Fibroblast of the conjunctiva (primary cell): ENCODE measurements at places on chromosomes 16 and 17.
A peak's percentile ranks its signal among the peaks of the same experiment; 100 is the strongest.

DNA sequence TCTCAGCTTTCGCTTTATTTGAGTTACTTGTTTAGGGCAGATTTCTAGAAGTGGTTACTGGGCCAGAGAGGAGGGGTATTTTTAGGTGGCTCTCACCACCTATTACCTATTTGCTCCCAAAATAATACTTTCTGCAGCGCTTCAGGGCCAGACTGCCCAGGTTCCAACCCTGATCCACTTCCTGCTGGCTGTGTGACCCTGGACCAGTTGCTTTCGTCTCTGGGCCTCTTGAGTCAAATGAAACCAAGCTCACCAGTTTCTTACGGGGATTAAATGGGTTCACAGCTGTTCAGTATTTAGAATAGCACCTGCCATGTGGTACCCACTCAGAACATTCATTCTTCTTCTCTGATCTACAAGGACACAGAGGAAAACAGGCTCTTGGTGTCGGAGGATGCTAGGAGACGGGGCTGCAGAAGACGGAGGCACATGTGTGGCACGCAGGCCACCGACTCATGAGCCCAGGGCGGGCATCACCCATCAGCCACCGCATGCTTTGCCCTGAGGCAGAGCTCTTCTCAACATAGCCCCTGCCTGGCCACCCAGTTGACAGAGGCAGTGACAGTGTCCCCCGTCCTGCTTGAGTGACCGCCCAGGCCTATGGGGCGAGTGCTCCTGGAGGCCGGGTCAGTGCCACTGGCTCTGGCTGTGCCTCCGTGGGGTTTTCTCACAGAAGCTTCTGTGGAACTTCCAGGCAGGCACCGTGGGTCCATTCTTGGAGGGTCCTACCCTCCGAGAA, 149.0 kb upstream of the PLCG2 start:
- no peak for DNase-seq

- DNase-seq, result peak; percentile 38
These were observed 79.6 kb upstream of the TEKT1 start for GRCh38 chr17:6910987-6911603.

- no peak for DNase-seq
These were observed 22.6 kb downstream of the DYNC1LI2 start for GRCh38 chr16:66728804-66729203.

GRCh38 chr17:40108970-40109824, 8.8 kb upstream of the NR1D1 start:
- DNase-seq, result no peak

DNA sequence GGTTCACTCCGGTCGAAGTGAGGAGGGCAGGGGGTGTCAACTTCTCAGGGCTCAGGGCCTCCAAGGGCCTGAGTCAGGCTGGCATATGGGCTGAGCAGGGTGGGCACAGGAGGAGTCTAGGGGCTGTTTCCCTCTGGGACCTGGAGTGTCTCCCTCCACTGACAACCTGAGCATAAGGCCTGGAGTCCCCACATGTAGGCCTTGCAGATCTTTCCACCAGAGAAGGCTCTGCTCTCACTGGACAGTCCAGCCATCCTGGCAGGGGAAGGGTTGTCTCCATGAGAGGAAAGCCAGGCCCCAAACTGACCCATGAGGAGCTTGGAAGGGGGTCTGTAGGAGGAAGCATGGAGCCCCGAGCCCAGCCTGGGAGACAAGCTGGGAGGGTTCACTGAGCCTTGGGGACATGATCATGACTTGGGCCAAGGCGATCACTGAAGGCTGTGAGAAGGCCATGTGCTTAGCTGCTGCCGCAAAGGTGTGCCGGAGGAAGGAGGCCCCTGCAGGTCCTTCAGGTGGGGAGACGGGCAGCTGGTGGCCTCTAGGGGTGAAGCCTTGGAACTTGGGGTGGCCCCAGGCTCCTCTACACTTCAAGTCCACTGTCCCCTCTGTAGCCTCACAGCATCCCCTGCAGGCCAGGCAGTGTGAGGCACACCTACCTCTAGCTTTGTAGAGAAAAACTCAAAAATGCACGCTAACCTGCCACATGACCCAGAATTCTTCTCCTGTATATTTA, 9.9 kb downstream of the CMTM2 start:
- peak; percentile 23 for DNase-seq

GRCh38 chr17:57085448-57086068, 512 bp downstream of the AKAP1 start:
- no peak for DNase-seq

DNA sequence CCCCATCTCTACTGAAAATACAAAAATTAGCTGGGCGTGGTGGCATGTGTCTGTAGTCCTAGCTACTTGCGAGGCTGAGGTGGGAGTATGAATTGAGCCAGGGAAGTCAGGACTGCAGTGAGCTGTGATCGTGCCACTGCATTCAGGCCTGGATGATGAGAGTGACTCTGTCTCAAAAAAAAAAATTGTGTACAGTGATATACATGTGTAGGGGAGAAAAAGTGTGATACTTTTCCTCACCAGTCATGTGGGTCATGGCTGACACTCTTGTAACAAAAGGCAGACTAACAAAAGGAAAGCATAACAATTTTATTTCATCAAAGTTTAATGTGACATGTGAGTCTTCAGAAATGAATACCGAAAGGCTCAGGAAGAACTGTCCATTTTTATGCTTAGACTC, 2.0 kb upstream of the ABCC12 start:
- DNase-seq, result no peak

DNA sequence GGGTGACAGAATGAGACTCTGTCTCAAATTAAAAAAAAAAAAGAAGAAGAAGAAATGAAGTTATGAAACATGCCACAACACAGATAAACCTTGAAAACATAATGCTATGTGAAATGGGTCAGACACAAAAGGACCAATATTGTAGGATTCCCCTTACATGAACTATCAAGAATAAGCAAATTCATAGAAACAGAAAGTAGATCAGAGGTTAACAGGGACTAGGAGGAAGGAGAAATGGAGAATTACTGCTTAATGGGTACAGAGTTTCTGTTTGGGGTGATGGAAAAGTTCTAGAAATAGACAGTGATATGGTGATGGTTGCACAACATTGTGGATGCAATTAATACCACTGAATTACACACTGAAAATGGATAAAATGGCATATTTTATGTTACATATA, 16.3 kb downstream of the RANBP10 start:
- no peak for DNase-seq

DNA sequence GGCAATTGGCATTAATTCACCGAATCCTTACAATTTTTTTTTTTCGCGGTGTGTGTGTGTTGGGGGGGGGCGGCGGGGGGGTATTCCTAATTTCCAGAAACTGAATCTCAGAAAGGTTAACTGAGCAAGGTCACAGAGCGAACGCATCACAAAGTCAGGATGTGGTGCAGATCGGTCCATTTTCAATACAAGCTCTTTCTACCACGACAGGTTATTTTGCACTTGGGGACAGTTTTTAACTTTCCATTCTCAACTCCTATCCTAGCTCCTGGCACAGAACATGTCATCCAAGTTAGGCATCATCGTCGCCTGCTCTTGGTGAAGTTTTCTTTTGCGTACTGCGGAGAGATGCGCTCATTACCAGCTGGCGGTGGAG, 15.4 kb upstream of the ERN1 start:
- no peak for DNase-seq

- DNase-seq, result no peak
These were observed 15.0 kb upstream of the RAI1 start for GRCh38 chr17:17666111-17666714.

DNA sequence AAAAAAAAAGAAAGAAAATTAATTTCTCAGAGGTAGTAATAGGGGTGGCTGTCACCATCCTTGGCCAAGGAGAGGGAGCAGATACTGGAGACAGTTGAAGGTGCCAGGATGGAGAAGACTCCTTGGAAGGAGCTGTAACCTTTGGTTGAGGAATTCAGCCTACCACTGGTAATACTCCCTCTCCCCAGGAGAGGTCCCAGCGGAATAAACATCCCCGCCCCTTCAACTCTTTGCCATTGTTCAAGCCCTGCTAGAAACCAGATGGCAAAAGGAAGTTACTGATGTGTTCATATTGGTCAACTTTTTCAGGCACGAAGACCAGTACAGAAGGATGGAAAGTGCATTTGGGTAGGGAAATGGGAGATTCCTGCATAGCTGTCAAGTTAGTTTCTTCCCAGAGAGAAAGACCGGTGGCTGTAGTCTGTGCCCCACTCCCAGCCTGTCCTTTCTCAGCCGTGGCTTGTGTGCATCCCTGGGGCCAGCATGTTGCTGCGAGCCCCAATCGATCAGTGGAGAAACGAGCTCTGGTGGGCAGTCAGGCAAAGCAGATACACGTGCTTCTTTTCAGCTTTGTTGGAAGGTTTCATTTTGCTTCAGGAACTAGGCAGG, 612.1 kb downstream of the MAF start:
- no peak for DNase-seq

GRCh38 chr16:69106491-69107315, 1.2 kb downstream of the HAS3 start:
- DNase-seq, result no peak

- DNase-seq, result no peak
These were observed 188.2 kb upstream of the HSBP1 start for GRCh38 chr16:83619381-83620150.

DNA sequence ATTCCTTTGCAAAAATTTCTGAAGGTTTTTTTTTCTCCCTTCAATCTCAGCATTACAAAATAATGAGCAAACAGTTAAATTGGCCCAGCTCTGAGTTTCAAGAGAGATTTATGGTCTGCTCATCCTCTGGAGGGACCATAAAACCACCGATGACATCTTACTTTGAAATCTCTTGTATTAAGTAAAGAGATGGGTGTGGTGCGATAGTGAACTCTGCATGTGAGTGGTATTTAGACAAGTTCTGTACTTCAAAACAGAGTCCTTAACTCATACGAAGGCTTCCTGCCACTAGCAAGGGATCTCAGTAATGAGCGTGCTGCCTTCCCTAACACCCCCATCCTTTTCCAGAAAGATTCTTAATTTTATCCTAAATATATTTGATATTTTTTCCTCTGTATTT, 2.1 kb downstream of the FAM20A start:
- no peak for DNase-seq

- DNase-seq, result no peak
These were observed 4.2 kb upstream of the MRM1 start for GRCh38 chr17:36597226-36597625.

GRCh38 chr17:76948301-76948700, 80.1 kb downstream of the MGAT5B start:
- no peak for DNase-seq

- no peak for DNase-seq
These were observed 8.0 kb downstream of the SGSH start for GRCh38 chr17:80212109-80212508.

GRCh38 chr16:8963010-8963820, 491 bp downstream of the USP7 start:
- DNase-seq, result no peak

- no peak for DNase-seq
These were observed 422.3 kb upstream of the PSMD7 start for GRCh38 chr16:73874324-73874723.

DNA sequence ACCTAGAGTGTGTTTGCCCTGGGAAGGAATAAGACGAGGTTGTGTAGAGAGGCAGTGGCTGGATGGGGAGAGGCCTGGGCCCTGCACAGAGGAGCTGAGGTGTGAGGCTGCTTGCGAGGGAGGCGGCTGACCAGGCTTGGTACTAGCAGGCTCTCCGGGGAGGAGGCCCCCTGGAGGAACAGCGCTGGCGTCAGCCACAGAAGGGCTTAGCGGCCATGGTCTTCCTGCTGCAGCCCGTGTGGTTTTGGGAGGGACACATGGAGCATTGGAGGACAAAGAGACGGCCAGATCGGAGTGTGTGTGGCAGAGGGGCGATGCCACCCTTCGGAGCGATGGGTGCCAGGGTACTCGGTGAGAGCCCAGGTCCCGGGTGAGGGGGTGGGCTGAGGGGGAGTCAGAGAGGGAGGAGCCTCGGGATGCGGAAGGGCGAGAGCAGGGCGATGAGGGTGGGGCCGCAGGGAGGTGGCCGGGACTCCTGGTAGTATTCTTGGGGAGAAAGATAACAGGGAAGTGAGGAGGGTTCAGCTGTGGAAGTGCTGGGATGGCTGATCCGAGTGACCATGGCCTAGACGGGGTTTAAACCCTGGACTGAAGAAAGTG, 8.3 kb downstream of the BANP start:
- DNase-seq, result no peak

- no peak for DNase-seq
These were observed 16.3 kb downstream of the PIK3R5 start for GRCh38 chr17:8949061-8949661.

- DNase-seq, result no peak
These were observed 339.0 kb downstream of the MAF start for GRCh38 chr16:79261481-79261940.

DNA sequence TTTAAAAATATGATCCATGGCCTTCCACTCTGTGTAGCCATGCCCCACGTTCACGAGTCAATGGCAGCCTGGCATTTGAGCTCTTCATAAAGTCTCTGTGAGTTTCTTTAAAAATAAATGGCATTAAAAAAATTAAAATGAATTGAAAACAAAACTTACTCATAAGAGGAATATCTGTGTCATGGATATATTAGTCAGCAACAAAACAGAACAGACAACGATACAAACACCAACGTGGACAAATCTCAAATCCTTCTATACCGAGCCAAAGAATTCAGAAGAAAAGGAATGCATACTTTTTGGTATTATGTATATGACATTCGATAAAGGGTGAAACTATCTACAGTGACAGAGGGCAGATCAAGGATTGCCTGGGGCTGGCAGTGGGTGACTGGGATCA, 8.2 kb upstream of the CMIP start:
- DNase-seq, result no peak

GRCh38 chr17:75633486-75634375, 497 bp downstream of the SMIM5 start:
- peak; percentile 75 for DNase-seq

- no peak for DNase-seq
These were observed 71.5 kb downstream of the TNFRSF13B start for GRCh38 chr17:16900288-16900882.

GRCh38 chr17:72393553-72393952, 272.7 kb downstream of the SOX9 start:
- DNase-seq, result no peak

- no peak for DNase-seq
These were observed 583 bp upstream of the CYLD start for GRCh38 chr16:50741225-50741780.

- no peak for DNase-seq
These were observed 3.5 kb downstream of the CHAD start for GRCh38 chr17:50465171-50465570.

DNA sequence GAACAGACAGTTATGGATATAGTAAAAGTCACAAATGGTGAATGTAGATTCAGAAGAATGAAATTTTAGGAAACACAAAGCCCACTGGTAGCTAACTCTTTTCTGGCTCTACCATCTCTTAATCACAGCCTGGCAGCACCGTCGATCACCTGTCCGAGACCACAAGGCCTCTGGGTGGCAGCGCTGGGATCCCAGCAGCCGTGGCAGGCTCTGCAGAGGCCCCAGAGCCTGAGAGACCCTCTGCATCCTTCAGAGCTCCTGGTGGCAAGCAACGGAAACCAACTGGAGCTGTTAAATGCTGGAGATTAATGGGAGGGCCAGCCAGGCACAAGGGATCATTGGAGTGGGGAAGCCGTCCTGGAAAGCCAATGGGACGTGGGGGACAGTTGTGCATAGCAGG, 26.3 kb downstream of the LAT start:
- DNase-seq, result no peak
